Progenitor cell of endocrine pancreas (in vitro differentiated cells): ENCODE measurements at places on chromosomes 2 and 18. TPM values are rescaled to one million over a fixed set of nuclear protein-coding genes. Genes with fewer than 3 reads are reported as not detected.

Gene DNAH6
- 4.8 and 5.5 TPM in 2 replicates for total RNA-seq

Gene GPR39
- 4.0 and 4.6 TPM in 2 replicates for total RNA-seq

Gene CCDC148
- 3.9 and 4.6 TPM in 2 replicates for total RNA-seq

Gene BOLL
- 0.22 and 0.51 TPM in 2 replicates for total RNA-seq

Gene EVA1A
- total RNA-seq = 10.9 and 11.5 TPM in 2 replicates

Gene CHRNA1
- total RNA-seq = not detected in 2 replicates

Gene LINC00305
- 0.71 and 1.6 TPM in 2 replicates for total RNA-seq

Gene CD207
- total RNA-seq = not detected in 2 replicates

Gene IL1RN
- not detected in 2 replicates for total RNA-seq

Gene ACVR1C
- 2.4 TPM in 2 replicates for total RNA-seq

Gene WDR7
- total RNA-seq = 23.2 and 24.8 TPM in 2 replicates

Gene HRH4
- total RNA-seq = not detected in 2 replicates
